ENCODE measurements at places on chromosomes 5 and 9.

DNA sequence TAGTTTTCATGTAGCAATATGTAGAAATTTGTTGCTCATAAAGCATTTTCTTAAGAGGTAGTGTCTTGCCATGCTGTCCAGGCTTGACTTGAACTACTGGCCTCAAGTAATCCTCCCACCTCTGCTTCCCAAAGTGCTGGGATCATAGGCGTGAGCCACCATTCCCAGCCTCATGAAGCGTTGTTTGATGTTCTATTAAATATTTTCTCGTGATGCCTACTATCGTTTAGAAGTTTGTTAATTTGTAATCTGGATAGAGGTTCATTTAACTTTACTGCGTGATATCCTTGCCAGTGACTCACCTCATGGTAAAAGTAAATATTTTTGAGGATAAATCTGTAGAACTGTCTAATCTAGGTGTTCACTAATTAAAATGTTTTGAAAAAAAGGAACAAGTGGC lies 82.6 kb downstream of the VCAN start:
- no peak for DNase-seq

DNA sequence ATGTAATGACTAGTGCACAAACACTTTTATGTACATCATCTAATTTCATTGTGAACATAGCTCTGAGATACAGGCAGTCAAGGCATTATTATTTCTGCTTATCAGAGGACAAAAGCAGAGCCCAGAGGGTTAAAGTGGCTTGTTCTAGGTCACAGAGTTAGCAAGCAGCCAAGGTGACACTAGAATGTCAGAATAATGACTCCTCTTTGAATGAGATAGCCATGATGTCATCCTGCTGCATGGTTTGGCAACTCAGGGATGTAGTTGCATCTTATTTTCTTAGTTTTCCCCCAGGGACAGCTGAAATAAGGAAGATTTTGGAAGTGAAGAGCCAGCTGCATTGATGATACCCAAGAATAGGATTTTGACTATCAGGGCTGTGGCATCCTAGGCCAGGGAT lies 54.4 kb downstream of the KCNV2 start:
- no peak for DNase-seq

- no peak for DNase-seq
Measured at GRCh38 chr5:56264417-56265025, 31.4 kb upstream of the ANKRD55 start.

GRCh38 chr5:105945203-105945972 lies 1725.3 kb downstream of the EFNA5 start:
- no peak for DNase-seq

DNA sequence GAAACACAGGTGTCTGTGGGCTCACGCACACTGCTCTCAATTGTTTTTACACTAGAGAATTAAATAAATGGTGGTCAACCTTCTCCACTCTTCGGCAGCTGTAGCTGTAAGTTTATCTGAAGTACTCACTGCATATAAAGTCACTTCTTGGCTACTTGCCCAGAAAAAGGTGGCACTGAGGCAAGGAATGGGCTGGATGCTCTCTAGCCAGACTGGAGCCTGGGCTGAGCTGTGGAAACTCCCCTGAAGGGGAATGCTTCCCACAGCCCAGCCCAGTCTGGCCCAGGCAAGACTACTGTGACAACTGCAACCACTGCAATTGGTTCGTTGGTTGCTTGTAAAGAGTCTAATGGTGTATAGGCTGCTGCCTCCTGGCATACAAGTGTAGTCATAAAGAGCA lies 4.5 kb downstream of the LEAP2 start:
- DNase-seq = no peak

- no peak for DNase-seq
Measured at GRCh38 chr9:123772967-123773366, 157.0 kb downstream of the DENND1A start.
